Activated CD4-positive, alpha-beta T cell treated with anti-CD3 and anti-CD28 coated beads for 48 hours (primary cell): ENCODE measurements at places on chromosomes 6 and 20.

- DNase-seq, result no peak
Measured at GRCh38 chr6:41298785-41299502, 12.5 kb upstream of the TREM1 start.

DNA sequence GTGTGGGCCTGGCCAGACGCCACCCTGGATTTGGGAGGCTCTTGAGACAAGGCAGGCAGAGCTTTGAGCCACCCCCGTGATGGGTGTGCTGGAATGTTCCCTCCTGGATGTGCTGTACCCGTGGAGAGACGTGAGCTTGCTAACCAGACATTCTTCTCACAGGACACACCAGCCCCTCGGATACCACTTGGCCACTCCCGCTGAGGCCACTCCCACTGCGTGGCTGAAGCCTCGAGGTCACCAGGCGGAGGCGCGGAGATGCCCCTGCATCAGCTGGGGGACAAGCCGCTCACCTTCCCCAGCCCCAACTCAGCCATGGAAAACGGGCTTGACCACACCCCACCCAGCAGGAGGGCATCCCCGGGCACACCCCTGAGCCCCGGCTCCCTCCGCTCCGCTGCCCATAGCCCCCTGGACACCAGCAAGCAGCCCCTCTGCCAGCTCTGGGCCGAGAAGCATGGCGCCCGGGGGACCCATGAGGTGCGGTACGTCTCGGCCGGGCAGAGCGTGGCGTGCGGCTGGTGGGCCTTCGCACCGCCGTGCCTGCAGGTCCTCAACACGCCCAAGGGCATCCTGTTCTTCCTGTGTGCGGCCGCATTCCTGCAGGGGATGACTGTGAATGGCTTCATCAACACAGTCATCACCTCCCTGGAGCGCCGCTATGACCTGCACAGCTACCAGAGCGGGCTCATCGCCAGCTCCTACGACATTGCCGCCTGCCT, 14.1 kb downstream of the SLCO4A1 start:
- no peak for DNase-seq

DNA sequence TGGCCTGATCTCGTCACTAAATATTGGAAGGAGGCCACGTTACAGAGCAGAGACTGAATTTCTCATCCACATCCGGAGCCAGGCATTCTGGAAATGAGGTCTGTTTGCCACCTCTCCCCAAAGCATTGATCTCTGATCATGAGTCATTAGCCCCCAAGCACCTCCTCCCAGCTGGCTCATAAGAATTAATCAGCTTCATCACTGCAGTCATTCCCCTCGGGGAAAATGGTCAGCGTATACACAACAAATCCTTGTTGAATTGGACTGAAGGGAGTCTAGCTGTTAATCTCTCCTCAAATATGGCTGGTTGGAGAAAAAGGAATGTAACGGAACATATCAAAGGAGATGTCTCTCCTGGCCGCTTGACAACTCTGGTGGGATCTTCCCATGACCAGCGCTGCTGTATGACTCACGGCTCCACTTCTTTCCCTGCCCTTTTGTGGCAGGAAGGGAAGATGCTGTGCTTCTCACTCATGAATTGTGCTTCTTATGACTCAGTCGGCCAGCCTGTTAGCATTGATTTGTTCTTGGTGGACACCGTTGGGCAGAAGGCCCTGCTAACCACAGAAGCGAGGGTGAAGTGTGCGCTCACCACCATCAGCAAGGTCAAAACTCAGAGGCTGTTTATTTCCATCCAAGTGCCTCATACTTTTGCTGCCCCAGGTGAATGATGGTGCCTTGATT, 76.7 kb downstream of the RNF182 start:
- no peak for DNase-seq

DNA sequence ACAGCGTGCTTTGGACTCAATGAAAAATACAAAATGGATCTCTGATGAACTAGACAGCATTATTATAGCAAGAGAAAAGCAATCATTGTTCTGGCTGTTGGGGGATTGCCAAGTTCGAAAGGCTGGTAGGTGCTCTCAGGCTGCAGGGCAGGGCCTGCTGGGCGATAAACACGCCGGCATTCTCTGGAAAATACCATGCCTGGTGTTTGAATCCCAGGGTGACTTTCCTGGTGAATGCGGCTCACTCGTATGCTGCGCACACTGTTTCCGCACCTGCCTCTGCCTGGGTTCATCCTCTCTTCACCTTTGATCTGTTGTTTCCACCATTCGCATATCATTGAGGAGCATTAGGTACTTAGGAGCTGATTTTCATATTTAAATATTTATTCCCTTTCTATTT, 37.4 kb downstream of the GCNT2 start:
- no peak for DNase-seq

DNA sequence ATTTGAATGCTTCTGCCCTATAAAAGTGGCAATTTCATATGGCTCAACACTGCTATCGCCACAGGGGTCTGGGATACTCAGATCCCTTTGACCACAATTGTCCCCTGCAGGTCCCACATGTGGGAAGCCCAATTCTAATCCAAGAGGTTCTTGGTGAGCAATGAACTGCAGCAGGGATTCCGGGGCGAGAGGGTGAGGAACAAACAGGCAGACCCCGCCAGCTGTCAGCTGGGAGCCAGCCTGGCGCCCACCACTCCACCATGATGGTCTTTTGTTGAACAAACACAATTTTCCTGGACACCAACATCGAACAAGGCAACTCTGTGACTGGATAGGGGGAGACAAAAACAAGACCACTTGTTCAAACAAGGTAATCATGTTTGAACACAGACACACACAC, 80.5 kb downstream of the TMEM242 start:
- no peak for DNase-seq

DNA sequence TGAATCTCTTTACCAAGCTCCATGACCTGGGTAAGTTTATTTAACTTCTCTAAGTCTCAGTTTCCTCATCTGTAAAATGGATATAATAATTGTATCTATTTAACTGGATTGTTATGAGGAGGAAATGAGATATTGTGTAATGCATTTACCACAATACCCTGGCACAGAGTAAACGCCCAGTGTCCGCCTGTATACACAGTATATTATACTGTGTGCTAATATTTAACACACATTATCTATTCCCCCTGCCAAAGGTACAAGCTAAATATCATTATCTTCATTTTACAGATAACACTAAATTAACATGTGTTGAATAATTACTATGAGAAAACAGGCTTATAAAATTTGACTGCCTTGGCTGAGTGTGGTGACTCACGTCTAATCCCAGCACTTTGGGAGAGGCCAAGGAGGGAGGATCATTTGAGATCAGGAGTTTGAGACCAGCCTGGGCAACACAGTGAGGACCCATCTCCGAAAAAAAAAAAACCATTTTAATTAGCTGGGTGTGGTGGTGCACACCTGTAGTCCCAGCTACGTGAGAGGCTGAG, 38.7 kb upstream of the TNFRSF21 start:
- DNase-seq, result no peak

GRCh38 chr6:33289784-33290315, 449 bp downstream of the PFDN6 start:
- DNase-seq, result no peak

DNA sequence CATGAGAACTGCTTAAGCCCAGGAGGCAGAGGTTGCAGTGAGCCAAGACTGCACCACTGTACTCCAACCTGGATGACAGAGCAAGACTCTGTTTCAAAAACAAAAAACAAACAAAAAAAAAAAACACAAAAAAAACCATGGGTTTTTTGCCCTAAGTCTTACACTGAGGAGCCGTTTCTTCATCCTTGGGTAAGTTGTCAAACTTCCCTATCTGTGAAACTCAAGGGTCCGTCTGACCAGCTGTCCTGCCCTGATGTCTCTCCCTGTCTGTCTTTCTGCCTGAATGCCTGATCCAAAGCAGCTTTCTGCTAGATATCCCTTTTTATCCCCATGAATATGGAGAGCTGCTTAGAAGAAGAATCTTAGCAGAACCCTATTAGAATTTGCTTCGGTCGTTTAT, 41.3 kb upstream of the CLDN20 start:
- no peak for DNase-seq

DNA sequence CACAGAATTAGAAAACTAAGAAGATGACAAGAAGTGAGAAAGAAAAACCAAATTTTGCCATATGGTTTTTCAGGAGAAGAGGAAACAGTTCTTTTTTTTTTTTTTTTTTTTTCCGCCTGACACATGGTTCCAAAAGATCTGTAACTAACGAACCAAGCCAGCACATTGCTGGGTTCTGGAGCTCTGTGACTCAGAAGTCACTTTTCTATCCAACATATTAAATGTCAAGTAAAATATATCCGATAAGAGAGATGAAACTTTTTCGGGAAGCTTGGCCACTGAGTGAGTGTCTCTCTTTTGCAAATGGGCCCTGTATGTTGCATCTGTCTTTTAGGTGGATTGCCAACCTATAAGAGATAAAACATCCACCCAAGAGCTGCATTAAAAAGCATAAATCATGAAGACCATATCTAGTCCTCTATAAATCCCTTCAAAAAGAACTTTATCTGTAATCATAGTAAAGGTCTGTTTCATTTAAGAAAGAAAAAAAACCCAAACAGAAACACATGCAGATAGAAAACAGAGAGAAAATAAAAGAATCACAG, 4.6 kb downstream of the METTL24 start:
- no peak for DNase-seq

DNA sequence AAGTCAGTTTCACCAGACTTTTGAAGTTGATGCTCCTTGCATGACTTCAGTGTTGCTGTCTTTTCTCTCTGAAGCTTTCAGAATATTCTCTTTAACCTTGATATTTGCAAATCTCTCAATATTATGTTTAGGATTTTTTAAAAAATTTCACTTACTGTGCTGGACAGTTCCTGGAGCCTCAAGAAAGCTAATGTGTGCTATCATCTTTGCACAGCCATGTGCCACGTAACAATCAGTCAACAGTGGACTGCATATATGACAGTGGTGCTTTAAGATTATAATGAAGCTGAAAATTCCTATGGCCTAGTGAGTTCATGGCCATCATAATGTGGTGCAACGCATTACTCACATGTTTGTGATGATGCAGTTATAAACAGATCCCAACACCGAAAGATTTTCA, 59.1 kb upstream of the OGFRL1 start:
- no peak for DNase-seq

DNA sequence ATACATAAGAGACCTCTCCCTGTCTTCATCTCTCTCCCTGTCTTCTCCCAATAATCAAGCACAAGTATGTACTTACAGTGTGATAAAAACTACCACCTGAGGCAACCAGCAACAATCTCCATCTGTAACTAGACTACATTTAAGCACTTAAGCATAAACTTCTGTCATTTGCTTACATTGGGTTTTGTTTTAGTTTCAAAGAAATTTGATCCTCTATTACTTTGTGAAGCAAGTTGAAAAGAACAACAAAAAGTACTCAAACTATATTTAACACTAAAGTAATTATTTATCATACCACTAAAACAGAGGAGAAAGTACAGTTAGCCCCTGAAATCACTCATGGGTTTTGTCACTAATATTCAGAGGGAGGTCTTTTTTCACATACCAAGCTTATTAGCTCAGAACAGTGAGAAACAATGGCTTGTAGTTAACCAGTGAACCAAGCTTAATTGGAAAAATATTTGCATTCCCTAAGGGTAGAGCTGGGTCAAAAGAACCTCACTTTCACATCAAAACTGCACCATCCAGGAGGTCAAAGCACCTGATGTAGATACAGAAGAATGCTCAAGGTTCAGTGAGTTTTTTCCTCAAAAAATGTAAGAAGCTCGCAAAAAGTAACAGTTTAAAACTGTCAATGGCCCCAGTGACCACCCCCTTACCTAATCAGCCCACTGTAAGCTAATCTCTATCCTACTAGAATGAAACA, 34.1 kb downstream of the DCDC2 start:
- DNase-seq, result no peak

DNA sequence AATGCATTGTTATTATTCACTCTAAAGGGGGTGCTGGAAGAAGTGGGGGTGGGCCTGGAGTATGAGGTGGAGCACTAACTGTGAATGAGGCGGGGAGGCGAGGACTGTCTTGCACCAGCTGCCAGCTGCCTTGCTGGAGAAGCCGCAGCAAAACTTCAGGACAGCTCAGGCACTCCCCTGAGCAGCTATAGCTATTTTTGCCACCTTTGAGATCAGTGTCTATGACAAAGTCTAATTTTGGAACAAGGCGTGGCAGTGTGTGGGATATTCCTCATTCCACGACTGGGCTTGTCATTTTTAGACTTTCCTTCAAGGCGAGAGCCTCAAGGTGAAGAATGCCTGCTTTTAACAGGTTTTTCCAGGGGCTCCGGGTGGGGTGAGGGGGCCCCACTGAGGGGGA, 143.8 kb downstream of the DOK5 start:
- DNase-seq, result no peak

DNA sequence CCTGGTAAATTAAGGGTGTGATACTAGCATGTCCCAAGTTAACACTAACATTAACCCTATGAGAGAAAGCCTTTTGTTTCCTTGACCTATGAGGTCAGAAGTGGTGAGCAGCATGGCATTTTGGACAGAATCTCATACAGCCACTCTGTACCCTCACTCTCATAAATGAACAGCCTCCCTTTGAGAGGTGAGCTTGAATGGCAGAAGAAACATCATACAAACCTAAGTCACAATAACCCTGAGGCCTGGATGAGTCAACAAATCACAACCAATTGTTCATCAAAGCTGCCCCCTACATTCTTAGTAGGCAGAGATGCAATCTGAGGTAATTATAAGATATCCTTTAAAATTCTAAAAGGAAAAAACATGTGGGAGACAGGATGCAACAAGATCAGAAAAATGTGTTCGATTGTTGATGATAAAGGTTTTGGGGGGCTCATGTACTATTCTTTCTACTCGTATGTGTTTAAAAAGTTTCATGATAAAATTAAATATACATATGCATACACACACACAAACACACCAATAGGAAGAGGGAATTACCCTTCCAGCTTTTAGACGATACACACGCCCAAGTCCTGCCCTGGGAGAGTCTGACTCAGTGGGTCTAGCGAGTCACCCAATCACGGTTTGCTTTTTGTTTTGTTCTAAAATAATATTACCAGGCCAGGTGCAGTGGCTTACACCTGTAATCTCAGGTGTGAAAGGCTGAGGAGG, 117.3 kb downstream of the ARHGAP18 start:
- peak; percentile 59 for DNase-seq

- DNase-seq, result no peak
Measured at GRCh38 chr6:82227770-82228169, 19.8 kb downstream of the IBTK start.

GRCh38 chr6:150334790-150335783, 33.7 kb upstream of the IYD start:
- peak; percentile 51 for DNase-seq

- DNase-seq, result no peak
Measured at GRCh38 chr6:8627085-8627861, 191.9 kb upstream of the SLC35B3 start.

DNA sequence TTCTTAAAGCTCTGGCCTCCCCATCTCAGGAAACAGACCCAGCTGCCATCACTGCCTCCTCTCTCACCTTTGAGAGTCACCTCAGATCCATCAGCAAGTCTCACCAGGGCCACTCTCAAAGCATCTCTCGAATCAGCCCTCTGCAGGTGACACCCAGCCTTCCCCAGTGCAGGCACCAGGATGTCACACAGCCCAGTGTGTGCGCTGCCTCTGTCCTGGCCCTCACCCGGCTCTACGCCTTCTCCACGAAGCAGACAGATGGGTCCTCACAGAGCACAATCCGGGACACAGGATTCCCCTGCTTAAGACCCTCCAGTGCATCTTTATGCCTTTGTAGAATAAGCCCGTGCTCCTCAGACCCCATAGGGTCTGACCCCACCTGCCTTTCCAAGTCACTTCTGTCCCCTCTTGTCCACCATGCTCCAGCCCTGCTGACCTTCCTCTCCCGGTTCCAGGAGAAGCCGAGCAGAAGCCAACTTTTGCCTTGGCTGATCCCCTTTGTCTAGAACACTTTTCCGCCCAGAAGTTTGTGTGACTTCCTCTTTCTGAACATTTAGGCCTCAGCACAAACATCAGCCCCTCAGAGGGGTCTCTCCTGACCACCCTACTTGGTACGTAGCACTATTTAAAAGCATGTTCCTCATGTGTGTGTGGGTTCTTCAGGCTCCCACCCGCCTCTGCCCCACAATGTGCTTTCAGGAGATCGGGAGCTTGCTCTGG, 60.2 kb downstream of the PSMG4 start:
- no peak for DNase-seq
